ENCODE measurements at places on chromosomes 5 and 9.

GRCh38 chr5:177369645-177370440 is 12.1 kb downstream of the RGS14 start:
- DNase-seq: no peak

DNA sequence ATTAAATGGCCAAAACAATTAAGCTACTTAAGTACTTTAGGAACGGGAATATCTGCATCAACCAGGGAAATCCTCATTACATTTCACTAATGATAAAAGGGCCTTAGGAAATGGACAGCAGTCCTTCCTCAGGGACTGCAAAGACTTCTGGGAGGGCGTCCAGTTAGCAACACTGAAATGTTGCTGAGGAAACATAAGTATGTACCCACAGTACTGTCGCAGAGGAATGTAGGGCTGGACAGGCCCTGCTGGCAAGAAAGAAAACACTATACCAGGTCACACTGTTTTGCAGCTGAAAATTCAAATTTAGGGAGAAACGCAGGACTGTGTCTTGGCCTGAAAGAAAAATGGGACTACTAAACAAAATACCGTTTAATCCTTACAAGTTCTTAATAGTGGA is 1.3 kb downstream of the C5orf15 start:
- DNase-seq: no peak

- no peak for DNase-seq
Measured at GRCh38 chr5:161847941-161848391, at the start of gene GABRA1. Gene GABRA1, plus strand, starts transcription at chr5:161848120. Its CDS starts 2,691 bp downstream, at chr5:161850811.

DNA sequence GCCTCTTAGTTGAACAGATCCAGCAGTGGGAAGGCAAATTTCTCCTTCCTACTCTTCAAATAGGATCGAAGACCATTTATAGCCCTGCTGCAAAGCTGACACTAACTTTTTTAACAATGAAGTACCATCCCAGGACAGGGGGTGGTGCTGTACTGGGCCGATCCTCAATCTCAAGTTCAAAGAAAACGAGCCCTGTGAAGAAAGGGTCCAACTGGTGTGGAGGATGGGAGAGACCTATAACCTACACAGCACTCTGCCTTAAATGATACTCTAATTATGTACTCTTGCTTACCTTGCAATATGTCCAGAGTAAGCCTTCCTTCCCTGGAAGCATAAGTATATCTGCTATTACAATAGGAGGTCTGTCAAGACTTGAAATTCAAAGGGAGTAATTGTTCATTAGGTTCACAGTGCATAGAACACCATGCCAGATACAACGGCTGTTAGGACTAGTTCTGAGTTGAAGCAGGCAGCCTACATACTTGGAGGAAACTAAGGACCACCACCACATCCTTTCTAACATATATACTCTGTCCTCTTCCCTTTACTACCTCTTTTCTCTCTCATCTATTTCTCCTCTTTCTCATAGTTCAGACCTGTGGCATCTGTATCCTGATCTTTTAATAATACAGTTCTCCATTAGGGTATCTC is 6.2 kb downstream of the ETF1 start:
- DNase-seq: no peak

- no peak for DNase-seq
Measured at GRCh38 chr5:122384739-122385235, 72.8 kb downstream of the SNCAIP start.

GRCh38 chr5:16690243-16690852 is 73.6 kb upstream of the RETREG1 start:
- peak; percentile 50 for DNase-seq

DNA sequence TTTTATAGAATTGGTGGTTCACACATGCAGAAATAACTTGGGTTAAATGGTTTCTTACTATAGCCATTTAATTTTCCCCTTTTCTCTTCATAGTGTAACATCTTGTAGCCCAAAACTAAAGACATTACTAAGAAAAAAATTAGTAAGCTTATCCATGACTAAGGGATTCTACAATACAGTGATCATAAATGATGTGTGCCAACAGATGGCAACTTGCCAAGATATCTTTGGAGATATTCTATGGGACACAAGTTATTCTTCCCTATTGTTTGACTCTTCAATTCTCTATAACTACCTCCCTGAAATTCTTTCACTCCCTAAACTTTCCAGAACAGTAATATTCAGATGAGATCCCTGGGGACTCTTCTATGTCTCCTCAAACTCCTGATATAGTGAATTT is 580.6 kb downstream of the PTPRD start:
- DNase-seq: no peak

GRCh38 chr9:136697146-136697820 is 10.0 kb upstream of the AGPAT2 start:
- no peak for DNase-seq

DNA sequence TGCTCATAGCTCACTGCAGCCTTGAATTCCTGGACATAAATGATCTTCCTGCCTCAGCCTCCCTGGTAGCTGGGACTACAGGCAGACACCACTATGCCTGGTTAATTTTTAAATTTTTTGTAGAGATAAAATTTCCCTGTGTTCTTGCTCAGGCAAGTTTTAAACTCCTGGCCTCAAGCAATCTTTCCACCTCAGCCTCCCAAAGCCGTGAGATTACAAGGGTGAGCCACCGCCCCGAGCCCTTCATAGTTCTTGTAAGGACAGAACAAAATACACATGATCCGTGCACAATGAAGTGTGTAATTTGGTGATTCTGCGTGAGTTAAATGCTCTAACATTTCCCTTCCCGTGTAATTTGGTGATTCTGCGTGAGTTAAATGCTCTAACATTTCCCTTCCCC is 27.7 kb upstream of the MYO10 start:
- DNase-seq: no peak

- no peak for DNase-seq
Measured at GRCh38 chr9:74973714-74974113, 21.0 kb upstream of the C9orf40 start.

DNA sequence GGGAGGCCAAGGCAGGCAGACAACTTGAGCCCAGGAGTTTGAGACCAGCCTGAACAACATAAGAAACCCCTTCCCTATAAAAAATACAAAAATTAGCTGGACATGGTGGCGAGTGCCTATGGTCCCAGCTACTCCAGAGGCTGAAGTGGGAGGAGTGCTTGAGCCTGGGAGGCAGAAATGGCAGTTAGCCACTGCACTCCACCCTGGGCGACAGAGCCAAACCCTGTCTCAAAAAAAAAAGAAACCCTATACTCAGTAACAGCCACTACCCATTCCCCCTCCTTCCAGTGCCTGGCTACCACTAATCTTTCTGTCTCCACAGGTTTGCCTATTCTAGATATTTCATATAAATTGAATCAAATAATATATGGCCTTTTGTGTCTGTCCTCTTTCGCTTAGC is 14.3 kb upstream of the SIL1 start:
- DNase-seq: no peak
